Activated T-helper 1 cell treated with anti-CD3 and anti-CD28 coated beads, Interleukin-12 subunit alpha, Interleukin-12 subunit beta, Interleukin-2, Interleukin-4 antibody, amounts not matched to agents 30 ng/mL and 10 ng/mL and 1 ng/mL, durations not matched to agents 14 hours and 24 hours and 36 hours (primary cell): ENCODE measurements at places on chromosomes 4 and X.

GRCh38 chr4:88570001-88570400, 22.3 kb upstream of the HERC3 start:
- no peak for DNase-seq

DNA sequence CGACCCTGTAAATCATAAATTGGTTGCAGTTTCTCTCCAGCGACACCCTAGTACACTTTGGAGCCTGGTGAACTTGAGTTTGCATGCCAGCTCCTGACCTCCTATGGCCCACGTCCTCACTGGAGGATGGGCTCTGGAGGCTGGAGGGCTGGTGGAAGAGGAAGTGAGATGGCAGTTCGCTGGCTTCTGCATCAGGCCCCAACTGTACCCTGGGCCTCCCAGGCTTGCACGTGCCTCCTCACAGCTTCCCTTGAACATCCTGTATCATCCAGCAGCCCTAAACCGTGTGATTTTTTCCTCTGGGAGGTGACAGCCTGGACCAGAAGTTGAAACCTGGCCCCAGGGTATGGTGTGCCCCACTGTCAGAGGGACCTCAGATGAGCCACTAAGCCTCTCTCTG, 78.5 kb downstream of the HTRA3 start:
- DNase-seq = no peak

DNA sequence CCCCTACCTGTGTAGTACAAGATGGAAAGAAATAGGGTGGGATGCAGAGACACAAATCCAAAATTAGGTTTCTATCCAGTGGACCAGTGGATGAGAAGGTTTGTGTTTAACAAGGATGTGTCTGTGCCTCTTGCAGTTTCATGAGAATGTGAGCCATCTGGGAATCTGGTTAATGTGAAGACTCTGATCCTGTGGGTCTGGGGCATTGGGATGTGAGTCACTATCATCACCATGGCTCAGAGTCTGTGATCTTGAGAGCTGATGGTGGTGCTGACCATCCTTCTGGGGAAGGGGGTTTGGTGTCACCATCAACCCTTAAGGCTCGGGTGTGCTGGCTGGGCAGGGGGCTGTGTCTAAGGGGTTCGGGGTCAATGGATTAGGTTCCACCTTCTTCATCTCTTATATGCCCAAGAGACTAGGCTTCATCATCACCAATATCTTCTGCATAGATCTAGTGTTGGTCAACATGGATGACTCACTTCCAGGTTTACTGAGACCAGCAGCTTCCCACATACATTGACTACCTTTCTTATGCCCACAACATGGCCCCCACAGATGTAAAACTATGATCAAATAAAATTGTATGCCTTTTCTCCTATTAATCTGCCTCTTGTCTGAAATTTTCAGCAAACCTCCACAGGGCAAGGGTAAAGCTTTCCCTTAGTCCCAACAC, 65.7 kb upstream of the MID1 start:
- DNase-seq = no peak

- DNase-seq = no peak
Measured at GRCh38 chr4:76511947-76512346, 76.9 kb downstream of the SHROOM3 start.

DNA sequence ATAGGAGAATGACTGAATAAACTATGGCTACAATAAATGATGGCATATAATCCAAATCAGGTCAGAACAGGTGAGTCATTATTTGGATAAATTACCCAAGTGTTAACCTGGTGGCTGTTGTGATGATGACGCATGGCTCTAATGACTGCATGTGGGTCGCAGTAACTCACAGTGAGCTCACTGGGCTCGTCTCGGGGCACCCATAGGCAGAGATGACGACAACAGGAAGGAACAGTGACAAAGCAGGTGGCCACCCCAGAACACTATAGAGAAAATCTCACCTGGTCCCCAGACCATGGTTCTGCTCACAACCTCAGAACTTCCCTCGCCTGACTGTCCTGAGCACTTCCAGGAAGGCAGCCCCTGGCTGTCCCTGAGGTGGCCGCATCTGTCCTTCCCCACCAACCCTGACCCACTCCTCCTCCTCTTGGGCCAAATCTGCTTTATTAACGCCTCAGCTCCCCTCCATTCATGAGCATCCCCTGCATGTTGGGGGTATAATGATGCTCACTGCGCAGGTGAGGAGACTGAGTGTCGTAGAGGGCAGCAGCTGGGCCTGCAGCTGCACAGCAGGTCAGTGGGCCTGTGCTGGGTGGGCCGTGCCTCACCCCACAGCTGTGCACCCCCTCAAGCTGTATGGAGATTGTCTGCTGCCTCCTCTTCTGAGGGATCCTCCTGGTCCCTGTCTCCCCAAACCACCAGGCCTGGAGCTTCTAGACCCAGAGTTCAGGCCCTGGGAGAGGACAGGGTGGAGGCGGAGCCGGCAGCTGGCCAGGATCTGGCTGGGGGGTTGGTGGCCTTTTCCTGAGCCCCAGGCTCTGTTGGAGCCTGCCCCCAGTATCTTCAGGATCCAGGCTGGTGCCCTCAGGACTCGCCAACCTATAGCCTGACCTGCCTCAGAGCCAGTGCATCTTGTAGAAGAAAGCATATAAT, 30.9 kb upstream of the FAM156A start:
- no peak for DNase-seq

GRCh38 chr4:147310312-147310711, 170.6 kb upstream of the EDNRA start:
- no peak for DNase-seq

DNA sequence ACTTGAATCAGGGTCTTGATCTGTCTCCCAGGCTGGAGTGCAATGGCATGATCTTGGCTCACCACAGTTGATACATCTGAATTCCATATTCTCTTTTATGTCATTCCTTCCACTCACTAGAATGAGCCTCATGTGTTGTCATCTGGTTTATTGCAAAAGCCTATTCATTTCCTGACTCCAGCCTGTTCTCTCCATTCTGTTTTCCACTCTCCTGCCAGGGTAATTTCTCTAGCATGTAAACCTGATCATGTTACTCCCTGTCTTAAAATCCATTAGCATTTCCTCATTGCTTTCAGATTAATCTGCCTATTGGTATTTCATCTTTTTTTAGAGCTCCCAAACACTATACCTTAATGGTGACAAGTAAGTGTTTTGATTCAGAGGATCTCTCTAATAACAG, 4.3 kb upstream of the DDX60L start:
- no peak for DNase-seq

- DNase-seq = no peak
Measured at GRCh38 chr4:91513326-91513725, 790.4 kb upstream of the GRID2 start.

GRCh38 chr4:86596807-86597206, 2.7 kb downstream of the PTPN13 start:
- no peak for DNase-seq

- DNase-seq = no peak
Measured at GRCh38 chr4:176758731-176759130, 34.0 kb downstream of the VEGFC start.

DNA sequence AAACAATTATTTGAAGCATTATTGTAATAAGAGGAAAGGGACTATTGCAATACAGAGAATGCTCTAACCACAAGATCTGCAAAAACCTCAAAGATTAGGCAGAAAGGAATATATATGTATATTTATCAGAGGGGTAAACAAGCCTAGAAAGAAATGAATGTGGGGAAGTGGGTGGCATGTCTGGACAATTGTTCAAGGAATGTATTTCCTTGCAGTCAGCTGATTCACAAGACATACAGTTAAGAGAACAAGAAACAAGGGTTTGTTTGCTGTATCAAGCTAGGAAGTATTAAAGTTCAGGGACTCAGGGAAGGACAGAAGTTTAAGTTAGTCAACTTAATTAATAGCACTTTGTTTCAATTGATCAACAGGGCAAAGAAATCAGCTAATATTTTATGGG, 514.7 kb downstream of the CENPC start:
- no peak for DNase-seq

- DNase-seq = no peak
Measured at GRCh38 chr4:8347660-8348059, 78.1 kb downstream of the HTRA3 start.

DNA sequence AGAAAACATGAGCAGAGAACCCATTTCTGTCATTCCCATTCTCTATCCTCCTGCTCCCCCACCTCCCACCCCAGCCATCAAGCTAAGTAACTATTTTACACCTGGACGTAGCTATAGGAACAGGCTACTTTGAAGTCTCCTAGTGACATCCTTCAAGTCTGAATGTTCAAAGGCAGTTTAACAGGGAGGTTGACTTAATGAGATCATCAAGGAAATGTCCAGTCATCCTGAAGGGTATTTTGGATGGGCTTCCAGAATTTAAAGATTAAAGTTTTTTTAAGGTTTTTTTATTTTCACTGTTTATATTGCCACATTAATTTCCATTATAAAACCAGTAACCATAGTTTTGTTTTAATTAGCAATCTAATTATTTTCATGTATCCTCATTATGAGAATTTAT, 41.1 kb downstream of the HPF1 start:
- no peak for DNase-seq

DNA sequence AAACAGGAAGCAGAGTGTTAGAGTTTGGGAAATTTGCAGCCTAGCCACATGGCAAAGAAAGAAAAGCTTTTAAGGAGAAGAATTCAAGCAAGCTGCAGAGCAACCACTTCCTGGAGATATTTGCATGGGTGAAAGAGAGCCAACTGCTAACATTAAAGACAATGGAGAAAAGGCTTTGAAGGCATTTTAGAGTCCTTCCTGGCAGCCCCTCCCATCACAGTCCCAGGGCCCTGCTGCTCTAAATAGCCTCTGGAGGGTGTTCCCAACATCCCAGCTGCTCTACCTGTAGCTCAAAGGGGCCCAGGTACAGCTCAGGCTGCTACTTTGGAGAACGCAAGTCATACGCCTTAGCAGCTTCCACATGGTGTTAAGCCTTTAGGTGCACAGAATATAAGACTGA, 235.9 kb upstream of the FMR1 start:
- DNase-seq = no peak

DNA sequence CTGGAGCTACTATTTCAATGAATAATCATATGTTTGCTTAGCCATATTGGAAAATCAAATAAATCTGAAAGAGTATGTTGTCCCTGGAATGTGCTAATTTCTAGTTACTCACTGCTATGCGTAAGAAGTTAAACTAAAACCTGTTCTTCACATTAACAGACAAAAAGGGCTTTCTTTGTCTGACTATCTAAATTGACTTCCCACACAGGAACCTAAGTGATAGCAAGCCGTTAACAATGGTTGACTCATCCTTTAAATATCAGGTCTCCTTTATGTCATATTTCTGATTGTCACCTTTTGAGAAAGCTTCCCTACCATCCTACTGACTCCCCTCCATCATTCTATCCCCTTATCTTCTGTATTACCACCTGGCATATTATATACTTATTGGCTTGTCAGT, 81.4 kb downstream of the AMELX start:
- no peak for DNase-seq

- DNase-seq = no peak
Measured at GRCh38 chr4:153705743-153706468, 21.8 kb downstream of the TLR2 start.

GRCh38 chr4:169103966-169104412, 93.9 kb upstream of the CBR4 start:
- DNase-seq = no peak

DNA sequence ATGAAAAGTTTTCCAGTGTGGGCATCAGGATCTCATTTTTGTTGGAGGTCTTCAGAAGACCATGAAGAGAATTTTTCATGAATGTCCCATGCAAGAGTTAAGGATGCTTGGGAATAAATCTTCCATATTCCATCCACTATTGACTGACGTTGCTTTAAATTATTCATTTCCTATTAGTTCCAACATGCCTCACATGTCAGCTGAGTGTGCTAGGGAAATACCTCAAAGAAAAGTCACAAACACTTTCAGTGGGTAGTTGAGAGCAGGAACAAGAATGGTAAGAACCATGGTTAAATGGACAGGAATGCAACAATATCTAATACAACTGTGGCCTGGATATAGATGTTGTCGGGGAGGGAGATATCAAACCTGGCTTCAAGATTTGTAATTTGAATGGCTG, 610.1 kb downstream of the TECRL start:
- no peak for DNase-seq

GRCh38 chr4:13313856-13314255, 170.3 kb downstream of the RAB28 start:
- DNase-seq = no peak

GRCh38 chr4:140157341-140157740, 3.4 kb upstream of the MAML3 start:
- DNase-seq = no peak

DNA sequence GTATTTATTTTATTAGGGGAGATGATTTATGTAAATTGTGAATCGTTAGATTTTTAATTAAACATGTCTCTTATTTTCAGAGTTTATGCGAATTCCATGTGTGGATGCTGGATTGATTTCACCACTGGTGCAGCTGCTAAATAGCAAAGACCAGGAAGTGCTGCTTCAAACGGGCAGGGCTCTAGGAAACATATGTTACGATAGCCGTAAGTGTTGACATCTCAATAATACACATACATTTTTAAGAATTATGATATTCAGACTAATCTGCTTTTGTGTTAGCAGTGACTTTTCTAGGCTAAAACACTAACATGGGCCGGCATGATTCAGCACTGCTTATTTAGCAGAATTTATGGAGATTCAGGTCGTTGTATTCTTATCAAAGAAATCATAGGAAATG, 91.2 kb downstream of the RAP1GDS1 start:
- no peak for DNase-seq

GRCh38 chrX:45172890-45173289, 27.8 kb downstream of the DIPK2B start:
- no peak for DNase-seq

DNA sequence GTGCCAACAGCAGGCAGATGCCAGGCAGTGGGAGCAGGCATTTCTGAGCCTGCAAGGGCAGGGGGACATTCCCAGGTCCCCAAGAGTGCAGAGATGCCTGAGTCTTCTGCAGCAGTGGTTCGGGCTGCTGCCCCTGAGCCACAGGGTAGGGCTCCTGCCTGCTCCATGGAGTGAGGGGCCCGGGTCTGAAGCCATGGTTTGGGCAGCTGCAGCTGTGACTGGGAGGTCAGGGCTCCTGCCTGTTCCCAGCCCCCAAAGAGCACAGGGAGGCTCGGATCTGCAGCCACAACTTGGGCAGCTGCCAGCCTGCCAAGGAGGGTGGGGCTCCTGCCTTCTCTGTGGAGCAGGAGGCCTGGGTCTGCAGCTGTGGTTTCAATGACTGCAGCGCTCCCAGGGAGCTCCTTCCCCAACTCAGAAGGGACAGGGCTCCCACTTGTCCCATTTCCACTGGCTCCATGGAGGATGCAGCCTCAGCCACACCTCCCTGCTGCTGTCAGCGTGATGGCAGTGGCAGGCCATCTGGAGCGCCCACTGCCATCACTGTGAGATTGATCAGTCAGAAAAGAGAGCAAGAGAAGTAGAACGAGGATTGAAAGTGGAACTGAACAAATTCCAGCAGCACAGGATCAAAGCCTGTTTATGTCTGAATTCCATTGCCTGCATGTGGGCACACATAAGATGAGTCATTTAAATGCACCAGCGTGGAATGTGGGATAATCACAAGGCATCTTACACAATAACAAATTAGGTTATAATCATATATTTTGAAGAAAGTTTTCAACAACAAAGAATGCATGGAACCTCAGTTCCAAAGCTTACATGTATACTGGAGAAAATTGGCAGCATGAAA, 93.1 kb upstream of the CXorf51A start:
- no peak for DNase-seq

- DNase-seq = no peak
Measured at GRCh38 chr4:76300012-76300411, 6.5 kb upstream of the STBD1 start.
